Stimulated activated CD4-positive, alpha-beta T cell treated with anti-CD3 and anti-CD28 coated beads, TNF-alpha, amount 100 ng/mL, for 4 hours (primary cell): ENCODE measurements at places on chromosomes 4 and X.

DNA sequence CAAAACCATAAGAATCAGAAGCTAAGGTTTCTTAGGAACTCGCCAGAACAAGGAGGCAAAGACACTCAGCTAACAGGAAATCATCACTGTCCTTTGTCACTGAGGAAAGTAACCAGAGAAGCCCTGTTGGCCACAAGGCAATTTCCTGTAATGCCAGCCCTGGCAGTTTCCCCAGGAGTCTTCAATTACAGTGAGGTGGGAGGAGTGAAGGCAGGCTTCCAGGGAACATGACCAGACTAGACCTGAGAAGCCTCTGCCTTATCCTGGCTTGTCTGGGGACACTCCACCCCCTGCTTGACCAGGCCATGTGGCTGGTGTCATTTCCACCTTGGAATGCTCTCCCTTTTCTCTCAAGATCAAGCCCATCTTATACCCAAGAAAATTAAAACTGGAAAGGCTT lies 125.3 kb downstream of the COL4A6 start:
- no peak for DNase-seq

DNA sequence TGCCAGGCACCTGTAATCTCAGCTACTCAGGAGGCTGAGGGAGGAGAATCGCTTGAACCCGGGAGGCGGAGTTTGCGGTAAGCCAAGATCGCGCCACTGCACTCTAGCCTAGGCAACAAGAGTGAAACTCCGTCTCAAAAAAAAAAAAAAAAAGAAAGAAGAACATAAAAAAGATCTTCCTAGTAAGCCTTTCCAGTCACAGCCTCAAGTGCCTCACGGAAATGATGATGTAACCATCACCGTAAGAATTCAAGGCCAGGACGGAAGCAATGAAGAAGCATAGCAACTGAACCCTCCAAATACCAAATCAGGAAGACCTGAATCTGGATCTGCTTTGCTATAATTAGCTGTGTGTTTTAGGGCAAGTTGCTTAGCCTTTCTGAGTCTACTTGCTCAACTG lies 28.8 kb downstream of the RBM47 start:
- DNase-seq: no peak

DNA sequence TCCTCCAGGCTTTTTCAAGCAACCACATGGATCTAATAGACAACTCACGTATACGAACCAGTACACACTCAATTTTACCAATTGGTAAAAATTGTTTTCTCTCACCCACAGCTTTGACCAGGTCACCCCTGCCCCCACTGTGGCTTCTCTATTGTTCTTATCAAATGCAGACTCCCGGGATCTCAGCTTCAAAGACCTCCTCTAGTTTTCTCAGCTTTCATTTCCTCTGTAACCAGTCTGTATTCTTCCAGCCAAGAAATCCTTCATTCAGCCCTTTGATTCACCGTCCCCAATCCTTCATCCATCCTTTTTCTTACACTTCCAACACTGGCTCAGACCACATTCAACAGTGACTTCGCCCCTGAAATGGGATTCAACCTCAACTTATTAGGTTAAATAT lies 120.7 kb downstream of the CORIN start:
- no peak for DNase-seq

GRCh38 chrX:42825201-42825600 lies 47.2 kb upstream of the PPP1R2C start:
- DNase-seq: no peak

DNA sequence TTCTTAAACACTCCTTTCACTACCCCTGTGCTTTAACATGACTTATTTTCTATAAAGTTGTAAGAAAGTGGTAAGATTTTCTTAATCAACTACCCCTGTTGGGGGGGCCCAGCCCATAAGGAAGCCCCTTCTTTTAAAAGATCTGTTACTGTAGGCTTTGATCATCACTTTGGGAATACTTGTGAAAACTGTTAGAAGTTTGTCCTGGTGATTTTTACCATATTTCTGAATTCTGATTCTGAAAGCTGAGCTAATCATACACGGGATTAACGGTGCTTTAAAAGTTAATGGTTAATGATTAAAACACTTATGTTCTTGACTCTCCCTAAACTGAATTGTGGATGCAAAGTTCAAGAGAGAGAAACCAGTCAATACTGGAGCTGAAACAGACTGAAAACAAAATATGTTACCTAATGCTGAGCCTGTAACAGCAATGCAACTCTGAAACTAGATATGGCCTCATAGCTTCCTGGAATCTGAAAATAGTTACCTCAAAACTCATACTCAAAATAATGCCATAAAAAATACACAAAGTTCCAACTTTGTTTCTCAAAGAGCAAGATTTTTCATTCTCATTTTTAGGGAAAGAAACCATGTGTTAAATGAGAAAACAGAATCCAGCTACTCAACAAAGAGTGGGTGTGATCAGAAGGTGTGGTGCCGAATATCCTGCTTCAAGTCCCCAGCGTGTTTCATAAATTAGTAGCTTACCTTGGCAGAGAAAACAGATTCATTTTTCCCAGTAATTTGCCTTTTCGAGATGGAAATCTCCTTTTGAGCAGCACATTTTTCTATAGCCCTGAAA lies 31.6 kb downstream of the ADH7 start:
- DNase-seq: no peak

- no peak for DNase-seq
Observed at GRCh38 chr4:78057600-78058550, 752 bp downstream of the FRAS1 start.

GRCh38 chr4:71377561-71377960 lies 38.7 kb downstream of the SLC4A4 start:
- DNase-seq: no peak

- DNase-seq: no peak
Observed at GRCh38 chr4:139207247-139207646, 30.2 kb upstream of the ELF2 start.

- no peak for DNase-seq
Observed at GRCh38 chrX:40506201-40506985, 74.4 kb upstream of the ATP6AP2 start.

- DNase-seq: no peak
Observed at GRCh38 chrX:104284507-104284906, 29.8 kb upstream of the ESX1 start.

DNA sequence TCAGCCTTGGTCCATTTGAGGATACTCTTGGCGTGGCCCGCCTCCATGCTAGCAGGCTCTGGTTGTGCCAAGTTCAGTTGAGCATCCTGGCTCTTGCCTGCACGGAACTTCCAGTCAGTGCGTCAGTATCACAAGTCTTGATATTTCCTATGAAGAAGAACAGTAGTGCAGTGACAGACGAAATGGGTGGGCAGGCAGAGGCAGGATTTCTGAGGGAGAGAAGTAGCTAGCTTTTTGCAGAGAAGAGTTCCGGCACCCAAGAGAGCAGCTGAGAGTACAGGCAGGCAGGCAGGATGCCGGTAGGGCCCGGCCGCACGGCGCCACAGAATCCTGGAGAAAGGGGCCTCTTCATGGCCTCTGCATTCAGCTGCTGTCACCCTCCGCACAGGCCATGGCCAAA lies 56.1 kb upstream of the MSANTD1 start:
- no peak for DNase-seq

DNA sequence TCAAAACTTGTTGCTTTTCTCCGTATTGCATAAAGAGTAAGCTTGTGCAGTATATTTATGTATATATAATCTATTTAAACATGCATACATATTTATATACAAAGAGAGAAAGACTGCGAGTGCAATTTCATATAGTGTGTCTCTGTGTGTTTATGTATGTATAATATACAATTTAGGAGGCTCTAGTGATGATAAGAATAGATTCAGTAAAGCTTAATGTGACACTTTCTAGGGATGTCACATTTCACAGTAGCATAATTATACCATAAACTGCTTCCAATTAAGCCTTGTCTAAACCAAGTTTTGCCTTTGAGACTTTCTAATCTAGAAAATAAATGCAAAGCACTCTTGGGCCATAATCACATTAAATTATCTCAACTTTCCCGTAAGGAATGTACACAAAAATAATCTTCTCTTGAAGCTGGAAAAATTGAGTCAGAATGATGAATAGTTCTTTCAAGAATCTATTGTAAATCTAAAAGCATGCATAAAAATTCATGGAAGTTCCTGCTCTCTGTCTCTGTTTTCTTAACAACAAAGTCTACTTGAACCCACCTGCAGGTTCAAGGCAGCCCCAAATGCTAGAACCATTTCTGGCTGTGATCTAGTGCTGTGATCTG lies 114.1 kb upstream of the NPY2R start:
- DNase-seq: no peak

DNA sequence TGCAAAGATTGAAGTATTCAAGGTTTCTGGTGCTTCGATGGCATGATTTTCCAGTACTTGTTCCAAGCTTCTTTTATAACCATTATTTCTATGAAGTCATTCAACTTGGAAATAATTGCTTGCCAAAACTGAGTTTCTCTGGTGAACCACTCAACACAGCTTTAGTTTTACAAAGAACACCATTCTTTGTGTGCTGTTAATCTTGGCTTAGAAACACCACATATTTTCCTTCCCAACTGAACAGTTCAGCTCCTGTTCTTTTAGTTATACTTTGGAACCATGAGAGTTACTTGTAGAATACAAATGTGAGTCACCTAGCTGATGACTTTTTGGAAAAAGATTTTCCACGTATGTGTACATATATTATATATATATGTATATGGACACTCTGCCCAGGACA lies 32.7 kb downstream of the TMEM47 start:
- no peak for DNase-seq

DNA sequence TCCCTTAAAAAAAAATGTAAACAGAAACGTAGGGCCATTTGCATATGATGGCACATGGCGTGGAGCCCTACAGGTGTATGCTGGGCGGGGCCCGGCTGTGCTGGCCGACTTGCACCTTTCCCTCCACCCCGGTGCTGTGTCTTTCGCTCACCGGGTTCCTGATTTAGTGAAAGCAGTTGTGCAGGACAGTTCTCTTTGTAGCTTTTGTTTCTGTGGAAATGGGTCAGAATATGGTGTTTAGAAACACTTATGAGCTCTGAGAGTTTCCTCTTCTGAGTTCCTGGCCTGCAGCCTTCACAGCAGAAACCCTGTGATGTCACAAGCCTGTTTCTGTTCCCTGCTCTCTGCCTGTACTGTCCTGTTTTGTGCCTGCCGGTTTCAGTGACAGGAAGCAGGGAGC lies 22.5 kb upstream of the MSANTD1 start:
- DNase-seq: no peak

GRCh38 chrX:123834116-123834515 lies 25.7 kb upstream of the XIAP start:
- no peak for DNase-seq

DNA sequence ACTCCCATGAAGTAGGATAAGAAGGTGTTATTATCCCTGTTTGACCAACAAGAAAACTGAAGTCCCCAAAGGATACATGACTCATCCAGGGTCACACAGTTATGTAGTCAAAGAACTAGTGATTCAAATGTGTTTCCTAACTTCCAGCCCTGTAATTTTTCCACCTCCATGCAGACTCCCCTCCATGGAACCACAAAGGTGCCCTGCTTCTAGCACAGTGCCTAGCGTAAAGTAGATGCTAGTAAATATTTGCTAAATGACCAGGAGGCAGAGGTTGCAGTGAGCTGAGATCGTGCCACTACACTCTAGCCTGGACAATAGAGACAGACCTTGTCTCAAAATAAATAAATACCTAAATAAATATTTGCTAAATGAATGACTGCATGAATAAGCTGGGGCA lies 55.8 kb downstream of the FRMPD3 start:
- no peak for DNase-seq
